ENCODE measurements at places on chromosomes 13 and 19.

GRCh38 chr19:1914826-1915341 is 9.7 kb downstream of the ADAT3 start:
- DNase-seq = no peak

GRCh38 chr13:40275636-40276035 is 390.8 kb downstream of the FOXO1 start:
- no peak for DNase-seq

- no peak for DNase-seq
These were observed 157.5 kb downstream of the PCDH20 start for GRCh38 chr13:61258185-61258584.

- no peak for DNase-seq
These were observed 12.3 kb downstream of the TSSK6 start for GRCh38 chr19:19502808-19503602.

DNA sequence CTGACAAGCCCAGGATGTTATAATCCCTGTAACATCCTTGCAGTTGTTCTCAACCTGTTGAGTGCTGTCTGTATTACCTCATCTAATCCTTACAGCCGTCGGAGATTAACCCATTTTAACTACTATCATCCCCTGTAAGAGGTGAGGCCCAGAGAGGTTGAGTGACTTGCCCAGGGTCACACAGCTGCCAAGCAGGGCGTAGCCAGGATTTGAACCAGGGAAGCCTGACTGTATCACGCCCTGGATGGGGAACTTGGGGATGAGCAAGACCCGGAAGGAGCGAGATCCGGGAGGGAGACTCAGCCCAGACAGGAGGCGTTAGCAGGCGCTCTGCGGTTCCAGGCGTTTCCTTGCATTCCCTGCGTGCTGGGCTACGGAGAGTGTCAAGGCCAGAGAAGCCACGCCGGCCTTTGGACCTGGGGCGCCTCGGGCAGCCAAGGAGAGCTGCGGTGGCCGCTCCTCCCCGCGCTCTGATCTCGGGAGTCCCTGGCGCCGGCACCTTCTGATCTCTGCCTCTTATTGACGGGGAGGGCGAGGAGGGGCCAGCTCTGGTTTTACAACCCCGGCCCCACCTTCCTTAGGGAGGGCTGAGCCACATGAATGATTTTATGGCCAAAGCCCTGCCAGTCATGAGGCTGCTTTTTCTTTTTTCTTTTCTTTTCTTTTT is 6.2 kb downstream of the SULT2B1 start:
- DNase-seq = no peak
